ENCODE measurements at places on chromosomes 2 and 18.
A peak's percentile ranks its signal among the peaks of the same experiment; 100 is the strongest.

DNA sequence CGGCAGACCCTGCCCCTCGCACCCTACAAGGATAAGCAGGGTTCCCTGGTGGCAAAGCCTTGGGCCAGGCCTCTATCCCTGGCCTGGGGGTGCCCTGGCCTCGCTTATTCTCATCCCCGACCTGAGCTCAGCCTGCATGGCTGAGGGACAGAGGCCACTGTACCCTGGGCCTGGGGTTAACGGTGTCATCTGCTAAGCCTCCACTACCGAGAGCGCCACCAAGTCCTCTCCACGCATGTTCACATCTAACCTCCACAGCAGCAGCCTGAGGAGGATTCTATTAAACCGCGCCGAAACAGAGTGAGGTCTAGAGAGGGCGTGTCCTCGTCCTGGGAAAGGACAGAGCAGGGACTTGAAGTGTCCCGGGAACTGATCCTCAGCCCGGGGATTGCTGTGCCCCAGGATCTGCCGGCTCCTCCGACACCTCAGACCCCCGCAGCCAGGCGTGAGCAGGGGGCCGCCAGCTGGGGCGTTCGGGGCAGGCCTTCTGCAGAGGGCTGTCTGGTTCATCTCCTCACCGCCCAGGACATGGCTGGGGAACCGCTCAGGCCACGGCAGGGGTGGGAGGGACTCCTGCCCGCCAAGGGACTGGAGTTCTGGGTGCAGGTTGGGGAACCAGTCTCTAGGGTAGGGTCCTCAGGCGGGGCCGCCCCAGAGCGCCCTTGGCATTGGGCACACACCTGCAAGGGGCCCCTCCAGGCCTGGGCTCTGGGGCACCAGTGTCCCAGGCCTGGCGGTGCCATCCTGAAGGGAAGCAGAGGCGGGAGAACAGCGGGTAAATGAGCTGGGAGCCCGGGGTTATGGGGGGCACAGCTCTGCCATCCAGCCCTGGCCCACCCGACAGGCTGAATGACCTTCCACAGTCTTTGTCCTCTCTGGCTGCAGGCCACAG, 68.0 kb upstream of the SMAD7 start:
- no peak for DNase-seq

GRCh38 chr18:79988071-79988450, 302 bp downstream of the TXNL4A start:
- peak; percentile 61 for DNase-seq

DNA sequence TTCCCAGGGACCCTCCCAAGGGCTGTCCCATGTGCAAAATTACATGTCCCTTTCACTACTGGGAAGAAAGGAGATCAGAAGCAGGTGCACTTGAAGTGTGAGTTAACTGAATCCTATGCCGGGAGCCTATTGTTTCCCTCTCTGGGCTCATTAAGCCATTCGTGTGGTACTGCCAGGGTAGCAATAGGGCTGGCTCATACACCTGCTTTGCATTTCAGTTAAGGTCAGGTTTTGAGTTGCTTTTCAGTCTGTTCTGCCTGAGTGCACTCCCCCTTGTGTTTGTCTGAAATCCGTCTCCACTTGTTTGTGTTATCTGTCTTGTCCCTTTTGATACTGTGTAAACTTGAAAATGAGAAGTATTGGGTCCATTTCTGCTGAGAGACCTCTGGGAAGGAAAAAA, 1232.6 kb upstream of the NRXN1 start:
- no peak for DNase-seq

DNA sequence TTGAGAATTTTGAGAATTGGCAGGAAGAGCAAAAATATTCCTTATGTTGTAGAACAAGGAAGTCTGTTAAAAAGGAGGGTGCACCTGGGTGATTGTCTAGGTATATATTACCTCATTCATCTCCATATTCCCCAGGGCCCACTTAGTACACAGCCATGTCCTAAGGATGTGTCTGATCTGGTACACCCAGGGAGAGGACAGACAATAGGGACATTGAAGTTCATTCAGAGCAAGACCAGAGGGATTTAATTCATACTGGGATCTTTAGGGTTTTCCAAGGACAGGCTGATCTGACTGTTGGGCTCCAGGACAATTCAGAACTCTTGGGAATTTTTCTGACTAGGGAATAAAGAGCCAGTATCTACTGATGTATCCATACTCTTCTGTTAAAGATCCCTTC, 112.1 kb downstream of the PHLPP1 start:
- DNase-seq, result no peak

- DNase-seq, result no peak
These were observed 99.0 kb downstream of the PRKCE start for GRCh38 chr2:45750484-45750883.

DNA sequence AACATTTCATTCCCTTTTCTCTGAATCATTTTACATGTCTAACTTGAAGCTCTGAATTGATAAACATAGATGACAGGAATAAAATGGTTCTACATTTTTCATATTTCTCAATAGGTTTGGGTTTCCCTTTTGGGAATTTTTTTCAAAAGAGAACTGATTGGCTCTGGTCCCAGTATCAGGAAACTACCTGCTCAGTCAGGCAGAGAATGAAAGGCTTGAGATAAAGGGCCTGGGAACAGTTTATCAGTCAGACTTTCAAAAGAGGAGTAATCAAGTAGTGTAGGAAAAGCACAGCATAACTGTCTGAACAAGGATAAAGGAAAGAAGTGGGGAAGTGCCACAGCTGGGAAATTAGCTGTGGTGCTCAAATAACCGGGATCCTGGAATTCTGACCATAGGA, 28.3 kb upstream of the CCL20 start:
- no peak for DNase-seq

- DNase-seq, result no peak
These were observed 494.2 kb upstream of the SPHKAP start for GRCh38 chr2:228675646-228676045.

DNA sequence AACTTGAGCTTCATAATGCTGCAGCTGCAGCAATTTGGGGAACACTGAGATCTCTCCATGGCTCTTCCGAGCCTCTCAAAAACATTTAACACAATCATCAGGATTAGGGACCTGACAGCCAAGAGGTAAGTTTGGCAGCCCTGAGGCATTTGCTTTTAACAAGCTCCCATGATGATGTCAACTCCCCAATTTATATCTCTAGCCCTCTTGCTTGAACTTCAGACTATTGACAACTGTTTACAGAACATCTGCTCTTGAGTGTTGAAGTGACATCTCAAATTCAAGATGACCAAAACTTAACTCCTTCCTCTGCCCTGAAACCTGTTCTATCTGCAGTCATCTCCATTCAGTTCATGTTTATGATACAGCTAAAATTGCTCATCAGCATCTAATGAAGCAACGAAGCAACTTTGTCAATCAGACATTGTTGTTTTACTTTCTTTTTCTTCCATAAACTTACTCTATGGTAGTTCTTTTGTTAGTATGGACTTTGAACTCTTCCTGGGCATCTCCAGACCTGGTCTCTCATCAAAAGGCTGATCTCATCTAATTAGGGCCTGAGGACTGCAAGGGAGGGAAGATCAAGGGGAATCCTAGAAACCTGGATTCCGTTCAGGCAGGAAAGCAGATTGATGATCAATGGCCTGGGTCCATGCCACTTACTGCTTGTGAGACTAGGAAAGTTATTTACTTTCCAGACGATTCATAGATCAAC, 48.1 kb downstream of the SEMA4F start:
- no peak for DNase-seq

GRCh38 chr2:157164370-157164769, 93.1 kb upstream of the GALNT5 start:
- no peak for DNase-seq

- no peak for DNase-seq
These were observed 270.0 kb upstream of the PXDN start for GRCh38 chr2:2014251-2014771.
